ENCODE measurements at places on chromosomes 2 and 18.

DNA sequence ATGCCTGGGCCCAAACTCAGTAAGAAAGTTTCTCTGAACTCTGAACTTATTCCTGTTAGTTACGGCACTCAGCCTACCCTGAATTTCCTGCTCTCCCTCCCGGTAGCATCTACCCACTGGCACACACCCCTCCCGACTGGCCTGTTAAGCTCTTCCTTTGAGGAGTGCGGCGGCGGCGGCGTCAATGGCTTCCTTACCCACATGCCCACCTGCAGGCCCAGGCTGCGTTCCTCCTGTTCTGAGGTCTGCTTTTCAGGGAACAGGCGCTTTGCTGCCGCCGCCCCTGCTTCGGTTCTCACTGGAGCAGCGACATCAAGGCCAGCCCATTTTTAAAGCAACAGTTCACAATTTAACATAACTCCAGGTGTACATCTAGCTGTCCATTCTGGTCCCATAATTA is 432.4 kb downstream of the DCDC2C start:
- DNase-seq: no peak

DNA sequence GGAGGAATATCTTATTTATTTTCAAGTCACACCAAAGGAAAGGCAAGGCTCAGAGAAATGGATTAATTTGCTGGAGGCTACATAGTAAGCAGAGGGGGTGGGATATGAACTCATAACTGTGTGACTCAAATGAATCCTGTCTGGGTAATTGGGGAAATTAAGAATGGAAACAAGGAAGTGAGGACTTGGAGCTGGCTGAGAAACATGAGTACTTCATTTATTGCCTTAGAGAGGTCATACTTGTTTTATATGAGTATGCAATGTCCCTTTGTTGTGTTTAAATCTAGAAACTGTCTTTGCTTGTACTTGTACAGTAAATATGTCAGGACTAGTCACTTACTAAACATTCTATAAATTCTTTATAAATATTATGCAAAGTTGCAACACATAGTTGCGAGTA is 2166.7 kb upstream of the PIK3C3 start:
- DNase-seq: no peak

DNA sequence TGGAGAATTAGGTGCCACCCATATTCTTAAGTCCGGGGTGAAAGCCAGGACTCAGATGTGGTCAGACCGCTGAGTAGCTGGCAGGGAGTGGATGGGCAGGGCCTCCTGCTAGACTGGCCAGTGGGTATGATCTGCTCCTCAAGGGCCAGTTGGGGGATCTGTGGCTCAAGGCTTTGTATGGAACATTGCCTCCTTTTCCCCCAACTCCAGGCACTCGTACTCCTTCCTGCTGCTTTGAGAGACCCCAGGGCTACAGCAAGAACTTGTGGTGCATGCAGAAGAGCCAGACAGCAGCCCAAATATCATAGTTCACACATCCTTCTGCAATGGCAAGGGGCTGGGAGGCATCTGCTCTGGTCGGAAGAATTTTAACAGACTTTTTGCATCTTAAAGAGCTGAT is 61.7 kb downstream of the PDCL3 start:
- no peak for DNase-seq

DNA sequence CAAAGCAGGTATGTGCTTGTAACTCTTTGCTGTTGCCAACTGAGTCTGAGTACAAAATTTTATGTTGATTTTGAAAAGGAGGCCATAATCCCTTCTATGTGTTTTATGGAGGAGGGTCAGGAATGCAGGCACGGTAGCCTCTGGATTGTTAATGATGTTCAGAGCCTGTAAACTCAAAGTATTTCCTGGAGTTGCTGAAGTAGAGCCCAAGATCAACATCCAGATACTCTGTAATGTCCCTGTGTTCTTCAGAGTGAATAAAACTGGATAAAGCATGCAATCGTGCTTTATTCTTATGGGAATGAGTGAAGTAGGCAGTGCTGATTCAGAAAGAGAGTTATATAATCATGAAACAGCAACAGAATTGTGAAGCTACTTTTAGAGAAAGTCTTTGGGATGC is 61.8 kb upstream of the CHRNA1 start:
- DNase-seq: no peak

DNA sequence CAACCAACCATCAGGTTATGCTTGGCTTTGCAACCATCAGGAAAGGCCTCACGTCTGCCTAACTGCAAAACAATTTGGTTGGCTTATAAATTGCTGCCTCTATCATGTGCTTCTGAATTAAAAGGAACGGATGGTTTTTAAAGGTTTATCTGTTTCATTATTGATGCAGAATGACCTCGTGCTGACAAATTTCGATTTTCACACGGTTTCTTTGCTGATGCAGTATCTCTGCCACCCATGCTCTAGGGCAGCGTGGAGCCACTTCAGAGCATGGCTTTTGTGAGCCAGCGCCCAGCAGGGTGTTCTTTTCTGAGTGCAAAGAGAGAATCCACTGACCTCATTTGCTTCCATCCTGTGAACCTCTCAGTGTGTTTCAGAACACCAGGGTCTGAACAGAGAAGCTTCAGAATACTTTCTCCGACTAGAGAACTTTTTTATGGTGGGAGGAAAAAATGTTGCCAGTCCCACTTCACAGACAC is 143.1 kb upstream of the L3MBTL4 start:
- DNase-seq: no peak

GRCh38 chr18:10085876-10086275 is 172.1 kb downstream of the VAPA start:
- DNase-seq: no peak
